ENCODE measurements at places on chromosomes 2 and 18. TPM values are rescaled to one million over a fixed set of nuclear protein-coding genes. Genes with fewer than 3 reads are reported as not detected.

Gene KLHL30
- 0.13 TPM for total RNA-seq

Gene MYCN
- total RNA-seq = not detected

Gene ZNF804A
- total RNA-seq = not detected

Gene FEZ2
- 49.0 TPM for total RNA-seq

Gene MEP1B
- total RNA-seq = 0.06 TPM

Gene CRYGC
- not detected for total RNA-seq

Gene NAT8
- not detected for total RNA-seq

Gene TMEM131
- total RNA-seq = 15.5 TPM

Gene NEU2
- not detected for total RNA-seq

Gene LYG2
- 0.17 TPM for total RNA-seq

Data from A549 treated with RU486 at 1 μM for 4 hours (cell line).